Fibroblast of lung (primary cell): ENCODE measurements at places on chromosomes 2 and 18. TPM values are rescaled to one million over a fixed set of nuclear protein-coding genes. Genes with fewer than 3 reads are reported as not detected.

- no peak for DNase-seq
Measured at GRCh38 chr2:133596701-133597393, 28.6 kb upstream of the NCKAP5 start.

DNA sequence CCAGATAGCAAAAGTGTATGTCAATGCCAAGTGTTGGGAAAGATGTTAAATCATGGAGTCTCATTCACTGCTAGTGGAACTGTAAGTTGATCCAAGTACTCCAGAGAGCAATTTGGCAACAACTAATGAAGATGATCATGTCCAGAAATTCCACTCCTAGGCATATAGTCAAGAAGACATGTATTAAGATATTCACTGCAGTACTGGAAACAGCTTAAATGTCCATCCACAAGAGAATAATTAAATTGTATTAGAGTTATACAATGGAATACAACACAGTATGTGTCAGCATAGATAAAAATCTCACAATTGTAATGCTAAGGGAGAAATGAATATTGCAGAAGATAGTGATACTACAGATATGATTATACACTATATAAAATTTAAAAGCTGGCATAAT lies 15.2 kb upstream of the LBH start:
- DNase-seq, result no peak

DNA sequence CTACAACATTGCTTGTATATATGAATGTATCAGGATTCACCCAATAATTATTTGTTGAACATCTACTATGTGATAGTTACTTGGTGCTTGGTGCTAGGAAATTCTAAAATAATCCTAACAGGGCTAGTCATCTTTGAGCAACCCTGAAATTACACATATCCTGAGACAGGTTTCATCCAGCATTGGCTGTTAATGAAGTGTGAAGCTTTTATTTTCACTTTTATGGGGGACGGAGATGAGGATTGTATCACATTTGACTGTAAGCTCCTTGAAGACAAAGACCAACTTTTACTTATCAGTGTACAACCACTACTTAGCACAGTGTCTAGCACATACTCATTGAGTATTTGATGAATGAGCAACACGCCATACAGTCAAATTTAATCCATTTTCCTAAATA lies 6.8 kb upstream of the GALM start:
- DNase-seq, result no peak

Gene SLC23A3
- total RNA-seq, result 1.8 and 2.5 TPM in 2 replicates
